ENCODE measurements at places on chromosomes 12 and 14.

DNA sequence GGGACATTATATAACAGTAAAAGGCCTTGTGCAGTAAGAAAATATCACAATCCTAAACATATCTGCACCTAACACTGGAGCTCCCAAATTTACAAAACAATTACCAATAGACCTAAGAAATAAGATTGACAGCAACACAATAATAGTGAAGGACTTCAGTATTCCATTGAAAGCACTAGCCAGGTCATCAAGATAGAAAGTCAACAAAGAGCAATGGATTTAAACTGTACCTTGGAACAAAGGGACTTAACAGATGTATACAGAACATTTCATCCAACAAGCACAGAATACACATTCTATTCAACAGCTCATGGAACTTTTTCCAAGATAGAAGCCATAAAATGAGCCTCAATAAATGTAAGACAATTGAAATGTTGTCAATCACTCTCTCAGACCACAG, 209.5 kb upstream of the ARHGAP5 start:
- no peak for DNase-seq

- no peak for DNase-seq
Observed at GRCh38 chr12:96876966-96877365, 30.1 kb upstream of the NEDD1 start.

- no peak for DNase-seq
Observed at GRCh38 chr14:92688434-92689375, 59.7 kb downstream of the LGMN start.

- no peak for DNase-seq
Observed at GRCh38 chr14:24984846-24985589, 64.9 kb downstream of the STXBP6 start.

- no peak for DNase-seq
Observed at GRCh38 chr12:99146185-99146584, 501.1 kb downstream of the APAF1 start.

- DNase-seq = no peak
Observed at GRCh38 chr12:74370608-74371216, 166.9 kb upstream of the ATXN7L3B start.

GRCh38 chr12:28618772-28619171, 428.5 kb downstream of the CCDC91 start:
- DNase-seq = no peak

- DNase-seq = no peak
Observed at GRCh38 chr12:85190728-85191127, 89.3 kb upstream of the ALX1 start.

DNA sequence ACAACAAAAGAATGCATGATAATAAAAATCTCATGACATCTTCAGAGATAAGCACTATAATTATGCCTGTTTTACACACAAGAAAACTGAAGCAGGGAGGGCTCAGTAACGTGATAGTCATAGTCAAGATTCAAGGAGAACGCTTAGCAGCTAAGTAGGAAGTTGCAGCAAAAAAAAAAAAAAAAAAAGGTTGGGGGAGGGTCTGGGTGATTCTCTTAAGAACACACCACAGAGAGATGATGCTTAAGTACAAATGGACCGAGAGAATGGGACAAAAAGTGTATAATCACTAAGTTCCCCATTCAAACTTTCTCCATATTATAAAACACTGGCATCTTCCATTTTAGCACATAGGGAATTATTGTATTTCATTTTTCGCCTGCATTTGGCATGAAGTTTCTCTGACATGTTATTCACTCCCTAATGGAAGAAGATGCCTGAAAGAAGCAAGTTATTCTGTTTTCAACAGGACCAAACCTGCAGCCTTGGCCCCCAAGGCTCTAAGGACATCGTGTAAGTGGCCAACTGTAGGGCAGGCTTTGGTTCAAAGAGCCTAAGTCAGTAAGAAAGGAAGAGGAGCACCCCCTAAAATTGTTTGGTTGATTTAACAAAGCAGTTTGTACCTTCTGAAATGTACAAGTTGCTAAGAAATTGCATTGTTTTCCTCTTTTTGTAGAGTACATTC, 142.9 kb upstream of the TMPO start:
- no peak for DNase-seq

- DNase-seq = peak; percentile 51
Observed at GRCh38 chr12:13661005-13661887, 320.2 kb downstream of the GRIN2B start.

GRCh38 chr14:23556700-23557440, 799 bp downstream of the THTPA start:
- no peak for DNase-seq

- DNase-seq = no peak
Observed at GRCh38 chr12:51887476-51888315, at the start of gene ANKRD33. ANKRD33 (plus strand) TSS chr12:51888103; CDS start chr12:51888187, 84 bp downstream.

- no peak for DNase-seq
Observed at GRCh38 chr12:130969223-130969622, 15.5 kb downstream of the ADGRD1 start.

DNA sequence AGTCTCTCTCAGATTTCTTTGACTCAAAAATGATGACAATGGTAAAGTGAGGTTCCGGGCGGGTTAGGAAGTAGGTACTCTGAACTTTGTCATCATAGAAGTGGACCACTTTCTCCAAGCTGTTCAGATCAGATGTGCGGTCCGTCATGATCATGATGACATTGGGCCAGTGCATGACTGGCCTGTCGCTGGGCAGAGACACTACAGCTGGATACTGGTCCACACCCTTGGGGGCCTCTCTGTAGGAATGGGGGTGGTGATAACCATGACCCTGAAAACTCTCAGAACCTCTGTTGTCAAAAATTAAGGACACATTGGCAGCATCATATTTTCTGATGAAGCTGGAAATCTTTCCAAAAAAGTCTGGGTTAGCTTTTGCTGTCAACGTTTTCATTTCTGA, 28.2 kb downstream of the KICS2 start:
- DNase-seq = no peak

DNA sequence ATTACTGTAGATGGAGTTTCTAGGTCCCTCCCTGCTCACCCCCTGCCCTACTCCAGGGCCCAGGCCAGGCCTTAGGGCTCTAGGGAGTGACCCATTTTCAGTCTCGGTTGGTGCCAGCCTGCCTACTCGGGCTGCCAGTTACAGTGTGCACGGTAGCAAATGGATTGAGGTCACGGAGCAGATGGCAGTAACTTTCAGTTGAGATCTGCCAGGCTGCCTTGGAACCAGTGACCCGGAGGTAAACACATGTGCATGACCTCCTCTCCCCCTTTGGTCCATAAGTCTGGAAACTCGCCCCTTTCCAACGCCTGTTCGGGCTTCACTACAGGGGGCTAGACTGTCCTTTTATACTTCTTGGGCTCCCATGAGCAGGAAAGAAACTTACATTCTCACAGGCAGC, 139.7 kb upstream of the TBX3 start:
- DNase-seq = no peak

DNA sequence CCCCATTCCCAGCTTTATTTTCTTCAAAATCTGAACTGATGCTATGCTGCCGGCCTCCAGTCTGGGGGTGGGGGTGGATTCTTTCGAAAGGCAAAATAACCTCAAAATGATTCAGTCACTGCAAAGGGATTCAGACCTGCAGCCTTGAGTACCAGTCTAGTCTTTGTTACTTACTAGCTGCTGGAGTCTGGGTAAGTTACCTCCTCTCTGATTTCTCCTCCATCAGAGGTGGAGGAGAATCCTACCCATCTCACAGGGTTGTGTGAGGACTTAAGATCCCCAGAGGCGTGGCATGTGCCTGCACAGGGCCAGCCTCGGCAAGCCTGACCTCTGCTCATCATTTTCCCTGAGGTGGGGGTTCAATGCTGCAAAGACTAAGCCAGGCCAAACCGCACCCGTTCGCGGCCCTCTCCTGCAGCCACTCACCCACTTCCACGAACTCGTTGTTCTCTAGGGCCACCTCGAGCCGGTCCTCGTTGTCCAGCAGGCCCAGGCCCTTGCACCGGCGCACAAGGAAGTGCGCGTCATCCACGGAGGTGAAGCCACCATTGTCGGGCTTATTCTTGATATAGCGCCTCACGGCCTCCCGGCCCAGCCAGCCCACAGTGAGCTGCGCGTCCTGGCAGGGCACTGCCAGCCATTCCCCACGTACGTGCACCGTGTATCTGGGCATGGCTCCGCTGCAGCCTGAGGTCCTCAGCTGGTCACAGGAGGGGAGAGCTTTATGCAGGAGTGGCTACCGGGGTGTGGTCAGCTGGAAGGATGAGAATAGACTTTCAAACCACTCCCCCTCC, 709 bp downstream of the HAL start:
- no peak for DNase-seq

GRCh38 chr12:29104516-29104915, 44.6 kb upstream of the FAR2 start:
- no peak for DNase-seq

DNA sequence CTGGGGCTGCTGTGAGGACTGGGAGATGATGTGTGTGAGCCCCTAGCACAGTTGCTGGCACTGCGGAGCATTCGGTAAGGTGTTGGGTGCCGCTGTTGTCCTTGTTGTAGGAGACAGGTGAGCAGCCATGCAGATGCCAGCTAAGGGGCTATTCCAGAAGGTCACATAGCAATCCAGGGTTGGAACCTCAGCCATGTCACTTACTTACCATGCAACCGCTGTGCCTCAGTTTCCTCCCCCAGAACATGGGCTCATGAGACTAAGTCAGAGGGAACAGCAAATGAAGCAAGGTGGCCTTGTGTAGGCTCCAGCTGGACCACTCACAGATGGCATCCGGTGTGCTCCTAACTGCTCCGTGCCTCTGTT, 13.2 kb downstream of the DTX1 start:
- no peak for DNase-seq

GRCh38 chr14:63964113-63964512, 111.3 kb downstream of the SYNE2 start:
- no peak for DNase-seq

GRCh38 chr14:21073921-21074320, 3.8 kb downstream of the ARHGEF40 start:
- DNase-seq = no peak

DNA sequence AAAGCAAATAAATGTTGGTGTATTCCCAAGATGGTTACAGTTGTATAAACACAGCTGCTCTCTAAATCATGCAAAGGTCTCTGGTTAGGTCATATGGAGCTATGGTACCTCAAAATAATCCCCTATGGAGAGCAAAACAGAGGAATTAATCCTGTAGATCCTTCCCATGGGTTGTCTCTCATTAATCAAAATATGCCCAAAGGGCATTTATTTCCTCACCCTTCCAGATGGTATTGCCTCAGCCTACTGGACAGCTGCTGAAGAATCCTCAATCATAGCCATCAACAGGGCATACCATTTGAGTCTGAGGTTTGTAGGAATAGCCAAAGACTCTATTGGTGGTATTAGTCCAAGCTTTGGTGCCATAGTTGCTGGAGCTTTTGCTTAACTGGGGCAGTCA, 360.9 kb downstream of the RPL10L start:
- DNase-seq = no peak

GRCh38 chr12:6699989-6700645, 498 bp downstream of the PIANP start:
- DNase-seq = peak; percentile 32

GRCh38 chr14:97844042-97844441, 1046.9 kb downstream of the VRK1 start:
- DNase-seq = no peak

- no peak for DNase-seq
Observed at GRCh38 chr14:54241517-54241916, 155.3 kb upstream of the CDKN3 start.

- DNase-seq = no peak
Observed at GRCh38 chr14:100531152-100532121, 55.8 kb downstream of the BEGAIN start.
